H7 (cell line): ENCODE measurements at places on chromosomes 12 and 14.

DNA sequence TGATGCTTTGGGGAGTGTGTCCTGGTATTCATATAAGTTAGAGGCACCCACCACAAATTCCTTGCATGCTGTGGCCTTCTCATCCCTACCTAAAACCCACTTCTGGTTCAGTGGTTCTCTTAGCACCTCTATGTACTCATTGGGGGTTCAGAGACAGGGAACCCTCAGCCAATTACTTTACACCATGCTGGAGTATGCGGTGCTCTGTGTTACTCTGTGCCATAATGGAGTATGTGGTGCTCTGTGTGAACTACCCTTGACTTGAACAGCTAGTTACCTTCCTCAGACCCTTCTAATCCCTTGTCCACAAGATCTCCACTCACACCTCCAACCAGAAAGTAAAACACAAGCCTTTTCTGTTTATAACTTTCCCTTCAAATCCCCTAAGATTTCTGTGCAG is 172.5 kb upstream of the E2F7 start:
- no peak for DNase-seq

- no peak for DNase-seq
Observed at GRCh38 chr12:23617749-23618148, 331.7 kb downstream of the SOX5 start.

- peak; percentile 1 for DNase-seq
Observed at GRCh38 chr14:46344327-46344937, 307.1 kb downstream of the RPL10L start.

GRCh38 chr14:56955745-56956144 is 145.5 kb upstream of the OTX2 start:
- no peak for DNase-seq
